Progenitor cell of endocrine pancreas (in vitro differentiated cells): ENCODE measurements at places on chromosomes 11 and 22.

GRCh38 chr11:36153551-36153950, 135.7 kb downstream of the COMMD9 start:
- DNase-seq: no peak

GRCh38 chr22:39808081-39808480, 85.5 kb downstream of the ENTHD1 start:
- DNase-seq: no peak

- no peak for DNase-seq
These were observed 40.5 kb downstream of the DKK3 start for GRCh38 chr11:11967669-11968510.

- DNase-seq: no peak
These were observed 120.8 kb downstream of the KCNQ1 start for GRCh38 chr11:2565447-2566222.
